ENCODE measurements at places on chromosomes 12 and 14. TPM values are rescaled to one million over a fixed set of nuclear protein-coding genes. Genes with fewer than 3 reads are reported as not detected.

Gene NABP2
- total RNA-seq, result 91.6 TPM

GRCh38 chr12:79448816-79449215, 241.9 kb downstream of the PAWR start:
- DNase-seq, result no peak

Gene BAZ2A
- 43.0 TPM for total RNA-seq

DNA sequence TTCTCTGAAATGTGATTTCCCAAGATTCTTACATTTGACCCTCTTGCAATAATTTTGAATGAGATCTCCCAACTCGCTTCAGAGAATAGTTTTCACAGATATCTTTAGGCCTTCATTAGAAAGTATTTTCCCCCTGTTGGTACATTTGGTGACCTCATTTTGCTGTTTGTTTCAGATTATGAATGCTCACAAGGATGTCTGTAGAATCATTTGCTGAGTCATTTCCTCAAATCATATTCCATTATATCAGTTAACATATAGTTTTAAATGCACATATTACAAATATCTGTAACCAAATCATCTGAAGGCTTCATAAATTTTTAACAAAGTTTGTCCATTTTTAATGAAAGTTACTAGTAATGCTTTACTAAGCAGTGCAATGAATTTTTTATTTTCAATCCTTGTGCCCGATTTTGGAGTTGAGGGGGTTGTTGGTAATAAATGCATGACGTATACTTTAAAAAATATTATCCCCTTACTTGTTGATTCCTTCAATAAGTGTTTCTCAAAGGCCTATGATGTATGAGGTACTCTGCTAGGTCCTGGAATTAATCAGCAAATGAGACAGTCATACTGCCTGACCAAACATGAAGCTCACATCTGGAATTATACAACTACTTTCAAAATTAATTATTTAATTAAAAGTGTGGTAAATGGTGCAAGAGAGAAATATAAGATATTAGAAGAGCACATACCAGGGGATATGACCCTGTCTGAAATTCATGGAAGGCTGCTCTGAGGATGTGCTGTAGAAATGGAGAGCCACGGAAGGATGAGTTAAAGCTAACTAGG, 126.9 kb upstream of the RAP1B start:
- peak; percentile 55 for DNase-seq

- no peak for DNase-seq
Measured at GRCh38 chr12:112815589-112816321, 24.2 kb downstream of the RPH3A start.

DNA sequence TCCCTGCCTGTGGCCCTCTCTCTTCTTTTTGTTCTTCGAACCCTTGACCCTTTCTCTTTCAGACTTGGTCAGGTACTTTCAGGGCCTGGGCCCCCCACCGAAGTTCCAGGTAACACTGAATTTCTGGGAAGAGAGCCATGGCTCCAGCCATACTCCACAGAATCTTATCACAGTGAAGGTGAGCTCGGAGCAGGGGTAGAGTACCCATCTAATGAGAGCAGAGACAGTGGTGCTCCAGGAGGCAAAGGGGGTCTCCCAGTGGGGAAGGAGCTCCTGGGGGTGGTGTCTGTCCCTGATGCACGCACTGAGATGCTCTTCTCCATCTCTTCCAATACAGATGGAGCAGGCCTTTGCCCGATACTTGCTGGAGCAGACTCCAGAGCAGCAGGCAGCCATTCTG, 4.7 kb downstream of the IRF9 start:
- no peak for DNase-seq

Gene RPGRIP1
- total RNA-seq, result not detected

DNA sequence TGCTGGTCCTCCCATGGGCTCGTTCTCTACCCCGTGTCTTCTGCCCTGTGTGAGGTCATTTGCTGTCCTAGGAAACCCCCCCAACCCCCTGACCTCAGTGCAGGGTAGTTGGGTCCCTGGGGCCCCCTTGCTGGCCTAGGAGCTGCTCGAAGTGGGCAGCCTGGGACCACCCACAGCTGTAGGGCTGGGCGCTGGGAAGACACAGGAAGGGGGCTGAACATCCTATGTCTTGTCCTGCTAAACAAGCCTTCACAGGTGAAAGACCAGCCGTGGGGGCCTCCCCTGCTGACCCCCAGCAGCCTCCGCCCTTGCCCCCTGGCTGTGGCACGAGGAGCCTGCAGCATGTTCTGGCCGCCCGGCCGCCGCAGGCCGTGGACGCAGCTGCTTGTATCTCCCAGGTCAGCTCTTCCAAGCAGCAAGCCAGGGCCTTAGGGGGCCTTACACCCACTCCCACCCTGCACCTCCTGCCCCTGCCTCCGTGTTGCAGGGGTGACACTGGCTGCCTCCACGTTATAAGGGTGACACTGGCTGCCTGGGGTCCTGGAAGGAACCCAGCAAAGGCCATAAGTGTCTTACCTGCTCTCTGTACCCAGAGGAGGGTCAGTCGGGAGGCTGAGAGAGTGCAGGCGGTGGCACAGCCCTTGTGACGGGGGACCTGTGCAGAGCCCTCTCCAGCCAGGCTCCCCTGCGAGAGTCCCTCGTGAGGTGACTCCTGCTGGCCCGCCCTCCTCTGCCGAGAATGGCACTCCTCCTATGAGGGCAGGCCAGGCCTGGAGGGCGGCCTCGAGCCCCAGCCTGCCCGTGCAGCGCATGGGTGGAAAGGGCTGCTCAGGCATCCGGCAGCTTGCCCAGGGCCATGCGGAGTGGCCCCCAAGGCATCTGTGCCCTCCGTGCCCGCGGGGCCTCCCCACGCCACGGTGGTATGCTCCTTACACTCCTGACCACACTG, 11.5 kb upstream of the TEX22 start:
- no peak for DNase-seq

GRCh38 chr12:80235944-80236343, 136.6 kb downstream of the OTOGL start:
- DNase-seq, result no peak

Gene CD163
- not detected for total RNA-seq

Gene CLEC7A
- total RNA-seq, result 0.40 TPM

GRCh38 chr12:48795550-48796455, 6.9 kb upstream of the ADCY6 start:
- peak; percentile 93 for DNase-seq

GRCh38 chr12:4280351-4281163, 7.0 kb downstream of the CCND2 start:
- no peak for DNase-seq

Gene FAM90A1
- not detected for total RNA-seq
